BJ (cell line): ENCODE measurements at places on chromosomes 16 and 17.

- DNase-seq: no peak
Observed at GRCh38 chr17:64020056-64020766, at the start of gene ICAM2. ICAM2 (minus strand) TSS chr17:64020633; CDS start chr17:64006691, 13,942 bp downstream.

- DNase-seq: no peak
Observed at GRCh38 chr17:61384354-61384691, 15.3 kb upstream of the TBX2 start.

- DNase-seq: no peak
Observed at GRCh38 chr16:78748220-78748929, 648.9 kb downstream of the WWOX start.

DNA sequence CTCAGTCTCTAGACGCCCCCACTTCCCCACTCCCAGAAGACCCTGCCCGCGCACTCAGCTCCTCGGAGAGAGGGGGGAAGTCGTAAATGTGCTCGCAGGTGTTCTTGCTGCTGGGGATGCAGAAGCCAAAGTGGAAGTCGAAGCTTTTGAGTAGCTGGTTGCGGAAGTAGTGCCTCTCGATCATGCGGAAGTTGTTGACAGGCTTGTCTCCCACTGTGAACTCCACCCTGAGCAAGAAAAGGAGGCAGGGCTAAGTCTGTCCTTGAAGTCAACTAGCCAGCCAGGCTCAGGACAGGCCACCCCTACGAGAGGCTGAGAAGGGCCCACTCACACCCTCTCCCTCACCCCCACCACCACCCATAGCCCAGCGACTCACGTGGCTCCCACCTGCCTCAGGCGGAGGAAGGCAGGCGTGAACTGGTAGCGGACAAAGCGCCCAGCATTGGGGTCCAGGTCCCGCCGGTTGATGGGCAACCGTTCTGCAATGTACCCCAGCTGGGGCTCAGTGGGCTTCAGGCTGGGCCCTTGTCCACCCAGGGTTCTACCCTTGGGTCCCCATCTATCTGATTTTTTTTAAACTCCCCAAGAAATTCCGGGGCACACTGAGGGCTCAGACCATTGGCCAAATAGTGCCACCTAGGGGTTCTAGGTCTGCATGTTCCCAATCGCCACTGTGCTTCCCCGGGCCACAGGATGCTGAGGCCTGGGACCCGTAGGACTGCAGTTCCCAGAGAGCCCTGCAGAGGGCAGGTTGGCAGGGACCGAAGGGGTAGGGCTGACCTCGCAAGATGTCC is 4.6 kb downstream of the UNC119 start:
- DNase-seq: no peak

GRCh38 chr16:50365791-50366575 is 2.8 kb downstream of the BRD7 start:
- DNase-seq: no peak
